HuH-7 (cell line): ENCODE measurements at places on chromosomes 7 and 10.

DNA sequence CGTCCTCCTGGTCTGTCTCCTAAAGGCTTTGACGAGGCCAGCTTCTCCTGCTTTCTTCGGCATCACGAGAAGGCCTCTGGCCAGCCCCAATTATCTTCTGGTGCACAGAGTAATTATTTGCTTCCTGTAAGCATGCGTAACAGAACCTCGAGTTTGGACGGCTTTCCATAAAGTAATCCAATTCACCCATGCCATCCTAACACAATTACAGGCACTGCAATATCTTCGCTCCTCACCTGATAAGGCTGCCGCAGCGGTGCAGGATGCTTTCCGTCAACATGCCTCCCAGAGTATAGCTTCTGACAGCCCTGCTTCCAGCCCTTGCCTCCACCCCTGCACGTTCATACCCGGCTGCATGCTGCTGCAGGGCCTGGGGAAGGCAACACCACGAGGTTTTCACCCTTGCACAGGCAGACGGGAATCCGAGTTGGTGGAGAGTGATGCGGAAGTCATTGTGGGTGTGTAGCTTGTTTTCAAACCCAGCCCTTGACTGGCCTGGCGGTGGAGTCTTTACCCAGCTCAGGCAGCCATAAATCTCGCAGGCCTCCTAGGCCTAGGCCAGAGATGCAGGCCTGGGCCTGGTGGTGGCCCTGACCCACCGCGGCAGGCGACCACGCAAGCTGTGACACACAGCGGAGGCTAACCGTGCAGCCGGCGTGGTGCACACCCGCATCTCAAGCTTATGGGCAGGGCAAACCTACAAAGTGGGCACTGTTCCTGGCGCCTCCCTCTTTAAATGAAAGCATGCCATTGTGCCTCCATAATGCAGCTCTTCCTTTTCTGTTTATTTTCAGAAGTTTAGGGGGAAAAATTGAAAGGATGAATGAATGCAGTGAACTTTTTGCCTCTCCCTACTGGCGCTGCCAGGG, 12.7 kb downstream of the EBF3 start:
- DNase-seq: no peak

DNA sequence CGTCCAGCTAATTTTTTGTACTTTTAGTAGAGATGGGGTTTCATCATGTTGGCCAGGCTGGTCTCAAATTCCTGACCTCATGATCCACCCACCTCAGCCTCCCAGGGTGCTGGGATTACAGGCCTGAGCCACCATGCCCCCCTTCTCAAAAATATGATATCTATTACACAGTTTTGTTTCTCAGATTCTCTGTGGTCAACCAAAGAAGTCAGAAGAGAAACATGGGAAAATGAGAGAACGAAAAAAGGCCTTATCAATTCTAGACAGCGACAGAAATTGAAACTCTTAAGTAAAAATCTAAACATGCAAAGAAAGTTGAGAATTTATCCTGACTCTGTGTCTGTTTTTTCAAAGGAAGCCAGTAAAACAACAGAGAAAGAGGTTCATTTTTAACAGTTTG, 283.8 kb upstream of the PLXDC2 start:
- DNase-seq: no peak

- peak; percentile 23 for DNase-seq
Measured at GRCh38 chr10:118564652-118565051, 30.8 kb downstream of the PRLHR start.

DNA sequence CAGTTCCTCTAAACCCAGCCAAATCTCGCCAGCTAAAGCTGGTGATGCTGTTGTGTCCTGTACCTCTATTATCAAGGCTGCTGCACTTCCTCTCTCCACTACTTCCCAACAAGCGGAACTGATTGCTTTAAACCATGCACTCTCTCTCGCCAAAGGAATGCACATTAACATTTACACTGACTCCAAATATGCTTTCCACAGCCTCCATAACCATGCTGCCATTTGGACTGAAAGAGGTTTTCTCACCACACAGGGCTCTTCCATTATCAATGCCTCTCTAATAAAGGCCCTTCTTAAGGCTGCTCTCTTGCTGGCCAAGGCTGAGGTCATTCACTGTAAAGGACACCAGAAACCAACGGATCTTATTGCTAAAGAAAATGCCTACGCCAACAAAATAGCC, 11.4 kb upstream of the LRRC61 start:
- DNase-seq: no peak

GRCh38 chr10:75959912-75960311, 528.5 kb downstream of the LRMDA start:
- no peak for DNase-seq
